ENCODE measurements at places on chromosomes 6 and 20.

DNA sequence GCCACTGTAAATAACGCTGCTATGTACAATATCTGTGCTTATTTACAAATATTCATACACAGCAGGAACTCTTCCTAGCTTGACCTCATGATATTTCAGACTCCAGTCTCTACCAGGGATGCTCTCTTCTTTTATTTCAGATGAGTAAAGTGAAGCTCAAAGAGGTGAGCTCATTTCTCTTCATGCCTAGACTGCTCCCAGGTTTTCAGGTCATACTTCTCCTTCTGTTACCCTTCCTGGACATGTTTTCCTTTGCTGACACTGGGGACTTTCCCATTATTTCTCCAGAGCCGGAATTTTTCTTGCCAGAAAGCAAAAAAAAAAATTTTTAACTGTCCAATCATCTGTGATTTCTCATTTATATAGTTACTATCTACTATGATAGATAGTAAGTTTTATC, 147.2 kb upstream of the DST start:
- DNase-seq = no peak

DNA sequence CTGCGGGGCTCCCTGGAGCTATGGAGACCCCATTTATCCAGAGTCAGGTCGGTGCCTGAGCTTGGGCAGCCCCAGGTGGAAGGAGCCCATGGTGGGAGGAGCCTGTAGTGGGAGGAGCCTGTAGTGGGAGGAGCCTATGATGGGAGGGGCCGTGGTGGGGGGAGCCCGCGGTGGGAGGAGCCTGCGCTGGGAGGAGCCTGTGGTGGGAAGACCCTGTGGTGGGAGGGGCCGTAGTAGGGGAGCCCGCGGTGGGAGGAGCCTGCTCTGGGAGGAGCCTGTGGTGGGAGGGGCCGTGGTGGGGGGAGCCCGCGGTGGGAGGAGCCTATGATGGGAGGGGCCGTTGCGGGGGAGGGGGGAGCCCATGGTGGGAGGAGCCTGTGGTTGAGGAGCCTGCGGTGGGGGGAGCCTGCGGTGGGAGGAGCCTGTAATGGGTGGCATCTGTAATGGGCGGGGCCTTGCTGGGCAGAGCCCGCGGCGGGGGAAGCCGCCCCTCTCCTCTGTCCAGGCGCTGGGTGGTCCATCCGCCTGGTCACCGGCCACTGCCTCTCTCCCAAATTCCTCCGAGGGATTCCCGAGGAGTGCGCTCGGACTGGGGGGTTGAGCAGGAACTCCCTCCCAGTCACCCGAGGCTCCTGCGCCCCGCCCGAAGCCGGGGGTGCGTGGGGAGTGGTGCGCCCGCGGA, 567 bp upstream of the FNDC11 start:
- DNase-seq = peak; percentile 68

DNA sequence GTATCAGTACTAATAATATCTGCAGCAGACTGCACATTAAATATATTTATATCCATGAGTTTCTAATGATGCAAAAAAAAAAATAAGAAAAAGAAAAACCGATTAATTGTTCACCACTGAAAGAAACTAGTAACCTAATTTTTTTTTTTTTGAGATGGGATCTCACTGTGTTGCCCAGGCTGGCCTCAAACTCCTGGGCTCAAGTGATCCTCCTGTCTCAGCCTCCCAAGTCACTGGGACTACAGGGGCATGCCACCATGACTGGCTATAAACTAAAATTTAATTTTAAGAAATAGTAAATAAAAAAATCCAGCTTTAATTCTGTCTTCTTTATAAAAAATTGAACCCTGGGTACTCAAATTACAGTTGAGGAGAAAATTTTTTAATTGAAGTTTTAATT, 358.2 kb downstream of the QKI start:
- no peak for DNase-seq

GRCh38 chr20:2210646-2211552, 84.9 kb upstream of the TGM3 start:
- DNase-seq = no peak

DNA sequence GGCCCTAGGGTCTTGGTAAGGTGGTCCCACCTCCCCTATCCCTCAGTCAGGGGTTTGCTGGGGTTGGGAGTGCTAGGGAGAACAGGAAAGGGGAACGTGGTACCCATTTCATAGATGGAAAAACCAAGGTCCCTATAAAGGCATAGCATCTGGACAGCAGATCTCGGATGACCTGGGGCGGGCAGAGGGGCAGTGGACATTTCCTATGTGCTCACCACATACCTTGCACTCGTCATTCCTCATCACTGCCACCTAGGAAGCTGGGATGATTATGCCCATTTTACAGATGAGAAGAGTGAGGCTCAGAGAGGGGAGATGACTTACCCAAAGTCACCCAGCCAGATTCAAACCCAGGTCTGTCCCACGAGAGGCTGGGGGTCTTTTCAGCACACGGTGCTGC, 12.1 kb downstream of the MYLK2 start:
- DNase-seq = no peak

DNA sequence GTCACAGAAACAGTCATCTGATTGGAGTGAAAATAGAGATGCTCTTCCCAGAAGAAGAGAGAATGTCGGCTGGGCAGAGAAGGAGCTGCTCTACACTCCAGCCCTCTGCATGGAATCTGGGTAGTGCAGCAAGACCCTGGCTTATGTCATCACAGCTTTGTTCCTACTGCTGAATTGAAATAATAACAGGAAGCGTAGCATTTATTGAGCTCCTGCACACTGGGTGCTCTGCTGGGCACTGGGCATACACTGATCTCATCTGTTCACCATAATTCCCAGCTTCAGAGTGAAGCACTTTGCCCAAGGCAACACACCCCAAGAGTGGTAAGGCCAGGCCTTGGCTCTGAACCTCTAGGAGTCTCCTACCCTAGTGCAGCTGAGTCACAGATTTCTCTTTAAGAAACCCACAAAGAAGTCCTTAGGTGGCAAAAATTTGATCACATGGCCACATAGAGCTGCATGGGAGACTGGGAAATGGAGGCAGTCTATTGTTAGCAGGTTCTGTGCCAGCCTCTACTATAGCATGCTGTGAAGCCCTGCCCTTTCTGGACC, 3.9 kb upstream of the SDCBP2 start:
- DNase-seq = no peak

DNA sequence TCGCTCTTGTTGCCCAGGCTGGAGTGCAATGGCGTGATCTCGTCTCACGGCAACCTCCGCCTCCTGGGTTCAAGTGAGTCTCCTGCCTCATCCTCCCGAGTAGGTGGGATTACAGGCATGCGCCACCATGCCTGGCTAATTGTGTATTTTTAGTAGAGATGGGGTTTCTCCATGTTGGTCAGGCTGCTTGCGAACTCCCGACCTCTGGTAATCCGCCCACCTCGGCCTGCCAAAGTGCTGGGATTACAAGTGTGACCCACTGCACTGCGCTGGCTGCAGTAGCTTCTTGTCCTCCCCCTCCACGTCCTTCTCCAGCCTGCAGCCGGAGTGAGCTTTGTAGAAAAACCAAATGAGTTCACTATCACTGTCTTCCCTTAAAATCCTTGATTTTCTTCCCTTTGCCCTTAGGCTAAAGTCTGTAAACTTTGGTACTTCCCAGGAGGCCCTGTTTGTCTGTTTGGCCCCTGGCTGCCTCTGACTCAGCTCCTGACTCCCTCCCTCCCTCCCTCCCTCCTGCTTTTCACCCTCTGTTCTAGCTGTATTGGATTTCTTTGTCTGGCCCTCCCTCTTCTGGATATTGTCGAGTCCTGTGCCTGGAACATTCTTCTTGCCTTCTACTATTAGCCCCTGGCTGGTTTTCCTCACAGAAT, 12.9 kb downstream of the PARD6B start:
- DNase-seq = no peak

GRCh38 chr6:77474286-77474956, 11.1 kb upstream of the HTR1B start:
- DNase-seq = no peak

All from stimulated activated CD4-positive, alpha-beta T cell treated with anti-CD3 and anti-CD28 coated beads, TNF-alpha, amount 100 ng/mL, for 4 hours (primary cell).